ENCODE measurements at places on chromosomes 11 and 22. TPM values are rescaled to one million over a fixed set of nuclear protein-coding genes. Genes with fewer than 3 reads are reported as not detected.
A peak's percentile ranks its signal among the peaks of the same experiment; 100 is the strongest.

GRCh38 chr11:47606731-47607130 is 12.5 kb upstream of the C1QTNF4 start:
- DNase-seq, result no peak
- H3K36me3 ChIP-seq, result peaks cover 26% of the 10 kb centered on the region
- no peak overlapping the region for H3K4me3 ChIP-seq
- no peaks in the 10 kb centered on the region for H3K27me3 ChIP-seq
- H3K27ac ChIP-seq, result no peak overlapping the region

DNA sequence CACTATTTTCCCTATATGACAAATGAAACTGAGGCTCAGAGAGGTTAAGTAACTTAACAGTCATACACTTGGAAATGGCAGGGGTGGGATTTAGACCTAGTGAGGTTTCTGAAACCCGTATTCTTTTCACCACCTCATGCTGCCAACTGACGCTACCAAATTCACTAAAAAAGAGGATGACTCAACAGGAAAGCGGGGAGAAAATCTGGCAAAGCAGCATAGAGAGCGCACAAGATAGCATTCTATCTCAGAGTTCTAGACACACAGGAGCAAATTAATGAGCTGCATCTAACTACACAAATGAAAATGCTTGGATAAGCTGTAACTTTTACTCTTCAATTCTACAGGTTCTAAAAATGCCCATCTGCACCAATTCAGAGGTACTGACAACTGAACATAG is 136.4 kb downstream of the RBFOX2 start:
- H3K27ac ChIP-seq, result peak overlapping the region; percentile 84
- no peak overlapping the region for H3K4me3 ChIP-seq
- no peaks in the 10 kb centered on the region for H3K36me3 ChIP-seq
- H3K4me1 ChIP-seq, result peaks cover 53% of the 10 kb centered on the region
- no peaks in the 10 kb centered on the region for H3K27me3 ChIP-seq
- no peak for DNase-seq

- no peaks in the 10 kb centered on the region for H3K36me3 ChIP-seq
- no peak overlapping the region for H3K27ac ChIP-seq
- DNase-seq, result no peak
- H3K4me1 ChIP-seq, result no peaks in the 10 kb centered on the region
Observed at GRCh38 chr22:37449331-37450001, 22.2 kb upstream of the ELFN2 start.

- peaks cover 34% of the 10 kb centered on the region for H3K36me3 ChIP-seq
- H3K27me3 ChIP-seq, result no peaks in the 10 kb centered on the region
- peaks cover 39% of the 10 kb centered on the region for H3K4me1 ChIP-seq
- no peak overlapping the region for H3K27ac ChIP-seq
- DNase-seq, result no peak
- H3K4me3 ChIP-seq, result no peak overlapping the region
Observed at GRCh38 chr22:36765131-36765942, 10.6 kb downstream of the IFT27 start.

- no peak overlapping the region for H3K27ac ChIP-seq
- no peaks in the 10 kb centered on the region for H3K36me3 ChIP-seq
- DNase-seq, result no peak
- H3K4me1 ChIP-seq, result peaks cover 12% of the 10 kb centered on the region
- no peaks in the 10 kb centered on the region for H3K27me3 ChIP-seq
Observed at GRCh38 chr22:33565580-33565995, 354.7 kb downstream of the LARGE1 start.

- peak within 1 kb of the TSS; percentile 87 for H3K27ac ChIP-seq
- no peak for DNase-seq
- peaks cover 39% of the 10 kb centered on the region for H3K4me1 ChIP-seq
- H3K27me3 ChIP-seq, result no peaks in the 10 kb centered on the region
- peaks cover 49% of the 10 kb centered on the region for H3K36me3 ChIP-seq
Observed at GRCh38 chr11:71998649-71999310, at the start of gene IL18BP. Gene IL18BP (plus strand): TSS chr11:71998909. CDS start chr11:71999985, 1,076 bp downstream.

DNA sequence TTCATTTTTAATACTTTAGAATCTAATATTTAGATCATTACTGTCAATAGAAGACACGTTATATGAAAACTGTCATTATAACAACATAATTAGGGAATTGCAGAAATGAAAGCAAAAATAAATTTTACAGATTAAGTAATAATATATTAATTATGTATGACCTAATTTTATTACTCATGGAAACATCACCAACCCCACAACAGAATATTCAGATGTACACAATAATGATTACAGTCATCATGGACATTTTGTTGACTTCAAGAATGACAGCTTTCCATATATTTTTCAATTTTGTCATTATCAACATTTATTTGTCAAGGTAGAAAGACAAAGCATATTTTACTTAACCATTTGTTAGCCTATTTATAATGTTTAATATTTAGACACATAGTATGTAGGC is 119.9 kb downstream of the MAML2 start:
- H3K27me3 ChIP-seq, result no peaks in the 10 kb centered on the region
- H3K36me3 ChIP-seq, result no peaks in the 10 kb centered on the region
- no peak for DNase-seq
- H3K4me3 ChIP-seq, result no peak overlapping the region
- peaks cover 26% of the 10 kb centered on the region for H3K4me1 ChIP-seq

The SRSF8 gene
- 33.0 TPM for total RNA-seq

The NCAM1 gene
- total RNA-seq, result 96.8 TPM

The VSIG10L2 gene
- not detected for total RNA-seq

The TMPRSS13 gene
- total RNA-seq, result not detected

The BLID gene
- 1.3 TPM for total RNA-seq

The KCNJ5 gene
- 3.8 TPM for total RNA-seq
